ENCODE measurements at places on chromosomes 11 and 22. TPM values are rescaled to one million over a fixed set of nuclear protein-coding genes. Genes with fewer than 3 reads are reported as not detected.

The INS gene
- not detected for total RNA-seq

GRCh38 chr22:36587289-36588154, 58.6 kb upstream of the EIF3D start:
- DNase-seq, result no peak

GRCh38 chr11:128714123-128714522, 20.3 kb downstream of the FLI1 start:
- DNase-seq, result no peak

DNA sequence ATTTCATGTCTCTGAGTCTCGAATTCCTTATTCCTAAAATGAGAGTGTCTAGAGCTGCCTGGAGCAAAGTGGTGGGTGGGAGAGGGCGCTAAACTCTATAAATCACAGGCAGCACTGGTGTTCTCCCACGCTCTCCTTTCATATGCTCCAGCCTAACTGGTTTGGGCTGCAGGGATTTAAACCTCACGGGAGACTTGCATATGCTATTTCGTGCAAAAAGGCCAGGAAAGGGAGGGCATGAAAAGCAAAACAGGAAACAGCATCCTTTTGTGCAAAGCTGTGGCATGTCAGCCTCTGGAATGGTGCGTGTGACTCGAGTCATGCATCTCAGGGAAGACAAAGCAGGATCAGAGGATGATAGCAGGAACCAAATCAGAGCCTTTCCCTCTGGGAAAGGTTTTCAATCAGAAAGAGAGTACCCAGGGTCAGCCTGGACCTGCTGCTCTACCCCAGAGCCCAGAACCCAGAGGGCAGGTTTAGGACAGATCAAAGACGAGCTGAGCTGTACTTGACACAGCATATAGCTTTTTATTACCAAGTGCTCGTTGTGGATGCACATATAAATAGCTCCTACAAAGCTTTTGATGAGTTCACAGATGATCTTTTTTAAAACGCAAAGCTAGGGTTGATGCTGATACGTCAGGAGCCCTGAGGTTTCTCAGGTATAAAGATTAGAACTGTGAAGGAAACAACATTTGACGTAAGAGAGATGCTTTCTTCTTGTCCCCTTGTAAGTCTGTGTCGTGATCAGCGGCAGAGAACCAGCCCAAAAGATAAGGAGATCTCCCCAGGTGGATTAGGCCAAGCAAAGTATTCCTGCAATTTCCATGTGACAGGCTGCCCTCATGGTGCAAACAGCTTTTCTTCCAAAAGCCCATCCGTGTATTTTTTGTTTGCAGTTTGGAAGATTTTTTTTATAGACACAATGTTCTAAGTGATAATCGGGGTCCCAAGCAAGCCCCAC, 46.2 kb upstream of the YWHAH start:
- DNase-seq, result no peak

GRCh38 chr11:18802381-18803257, 11.0 kb upstream of the PTPN5 start:
- peak; percentile 34 for DNase-seq

- no peak for DNase-seq
Measured at GRCh38 chr11:47271328-47271727, 1.4 kb downstream of the MADD start.

DNA sequence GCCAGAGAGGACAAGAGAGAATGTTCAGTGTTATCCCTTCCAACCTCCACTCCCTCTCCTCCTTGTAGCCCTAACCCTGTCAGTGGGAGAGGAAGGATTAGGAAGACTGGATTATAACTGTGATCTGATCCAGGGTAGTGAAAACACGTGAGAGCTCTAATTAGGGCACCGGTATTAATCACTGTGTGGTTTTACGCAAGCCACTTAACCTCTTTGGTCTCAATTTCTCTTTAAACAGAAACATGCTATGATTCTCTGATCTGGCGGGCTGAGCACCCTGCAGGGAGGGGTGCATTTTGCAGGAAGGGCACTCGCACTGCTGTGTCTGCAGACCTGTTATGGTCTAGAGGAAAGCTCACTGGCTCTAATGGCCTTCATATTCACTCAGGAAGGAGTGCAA, 11.5 kb downstream of the RPL27A start:
- no peak for DNase-seq

- DNase-seq, result no peak
Measured at GRCh38 chr11:10807493-10808234, 1.1 kb downstream of the EIF4G2 start.

All from glomerular endothelial cell (primary cell).